IgD-negative memory B cell (primary cell): ENCODE measurements at places on chromosomes 13 and 19. TPM values are rescaled to one million over a fixed set of nuclear protein-coding genes. Genes with fewer than 3 reads are reported as not detected.

Gene MCEMP1
- 0.73 TPM for polyA plus RNA-seq

Gene FFAR3
- polyA plus RNA-seq, result not detected

Gene RXFP2
- not detected for polyA plus RNA-seq

Gene CRTC1
- 1.7 TPM for polyA plus RNA-seq

Gene SIGLEC11
- not detected for polyA plus RNA-seq

Gene PROZ
- polyA plus RNA-seq, result not detected

Gene ELAVL3
- polyA plus RNA-seq, result not detected

Gene ZNF415
- polyA plus RNA-seq, result 4.9 TPM

Gene ZNF700
- 3.9 TPM for polyA plus RNA-seq

Gene DACH1
- not detected for polyA plus RNA-seq

Gene PEAK3
- 0.26 TPM for polyA plus RNA-seq

Gene MYADM
- 47.0 TPM for polyA plus RNA-seq

Gene BIVM
- polyA plus RNA-seq, result 6.1 TPM

Gene CLC
- not detected for polyA plus RNA-seq

Gene DAND5
- not detected for polyA plus RNA-seq

Gene CSNK1G2
- 28.8 TPM for polyA plus RNA-seq

Gene ZNF69
- polyA plus RNA-seq, result 2.1 TPM

Gene ARHGEF1
- polyA plus RNA-seq, result 203 TPM

Gene ZNF536
- polyA plus RNA-seq, result not detected

Gene LILRA2
- 0.73 TPM for polyA plus RNA-seq

Gene ARRDC5
- 1.2 TPM for polyA plus RNA-seq

Gene ZSCAN1
- polyA plus RNA-seq, result not detected

Gene C19orf44
- polyA plus RNA-seq, result 3.6 TPM

Gene KCNRG
- 0.80 TPM for polyA plus RNA-seq
